ENCODE measurements at places on chromosomes 6 and 20. TPM values are rescaled to one million over a fixed set of nuclear protein-coding genes. Genes with fewer than 3 reads are reported as not detected.

The CFAP61 gene
- 2.6 TPM for total RNA-seq

The PTCRA gene
- total RNA-seq: not detected

The RHAG gene
- not detected for total RNA-seq

The POPDC3 gene
- total RNA-seq: not detected

The NT5E gene
- 41.0 TPM for total RNA-seq

The GABRR1 gene
- total RNA-seq: not detected

The RPL10A gene
- 1,159 TPM for total RNA-seq

The COL21A1 gene
- 3.1 TPM for total RNA-seq

The RFX6 gene
- not detected for total RNA-seq

The HTR1E gene
- total RNA-seq: not detected

The HLA-G gene
- total RNA-seq: 0.35 TPM

The DEF6 gene
- 16.3 TPM for total RNA-seq

The PRDM1 gene
- 23.0 TPM for total RNA-seq

The SLC22A7 gene
- total RNA-seq: 2.0 TPM

The TMEM242 gene
- total RNA-seq: 14.2 TPM

The RTEL1 gene
- total RNA-seq: 37.7 TPM

The PDE10A gene
- total RNA-seq: 23.1 TPM

The PROKR2 gene
- total RNA-seq: not detected

The SLC52A3 gene
- total RNA-seq: 10.9 TPM

The GPX5 gene
- total RNA-seq: not detected

The ADGB gene
- not detected for total RNA-seq

The RWDD1 gene
- total RNA-seq: 39.3 TPM

The BFSP1 gene
- total RNA-seq: 1.3 TPM

The CDYL gene
- total RNA-seq: 46.8 TPM

The ECT2L gene
- total RNA-seq: 0.13 TPM

The UNC93A gene
- total RNA-seq: not detected

The COX4I2 gene
- 1.3 TPM for total RNA-seq

The KCNK15 gene
- 11.7 TPM for total RNA-seq

The LTB gene
- total RNA-seq: 18.5 TPM

The SLC25A27 gene
- 22.6 TPM for total RNA-seq

The NEURL2 gene
- 27.5 TPM for total RNA-seq

The ARMC12 gene
- 0.47 TPM for total RNA-seq

The RGL2 gene
- 92.4 TPM for total RNA-seq

The MOG gene
- not detected for total RNA-seq

The EYA4 gene
- total RNA-seq: 5.0 TPM

The BTNL2 gene
- not detected for total RNA-seq

The SMPDL3A gene
- total RNA-seq: 10.7 TPM

The SLC17A9 gene
- 9.5 TPM for total RNA-seq

The MTFR2 gene
- total RNA-seq: 1.3 TPM

The RSPO3 gene
- 8.9 TPM for total RNA-seq

The PPIL6 gene
- total RNA-seq: 8.4 TPM

The KIF3B gene
- 62.2 TPM for total RNA-seq

The CEP43 gene
- total RNA-seq: 17.9 TPM

The FAXC gene
- 1.4 TPM for total RNA-seq

The CLIC1 gene
- total RNA-seq: 456 TPM

The MYB gene
- 1.3 TPM for total RNA-seq

The COL19A1 gene
- total RNA-seq: 1.1 TPM

The HCRTR2 gene
- not detected for total RNA-seq

The YWHAB gene
- total RNA-seq: 216 TPM
